ENCODE measurements at places on chromosomes 4 and X. TPM values are rescaled to one million over a fixed set of nuclear protein-coding genes. Genes with fewer than 3 reads are reported as not detected.

The ADGRL3 gene
- not detected for total RNA-seq

The SATL1 gene
- total RNA-seq, result not detected

The HSFX2 gene
- total RNA-seq, result 0.35 TPM

The ARR3 gene
- not detected for total RNA-seq

The PUDP gene
- total RNA-seq, result 15.6 TPM

The PABPC5 gene
- total RNA-seq, result not detected

The HS3ST1 gene
- not detected for total RNA-seq

The TEX13A gene
- not detected for total RNA-seq

The CFAP99 gene
- not detected for total RNA-seq

The EGFL6 gene
- 1.7 TPM for total RNA-seq

The EREG gene
- total RNA-seq, result not detected

The SCML2 gene
- total RNA-seq, result 2.4 TPM

The CYTL1 gene
- not detected for total RNA-seq

The GAGE13 gene
- not detected for total RNA-seq

The FAM193A gene
- total RNA-seq, result 33.2 TPM

The DMP1 gene
- not detected for total RNA-seq

The FAM47B gene
- not detected for total RNA-seq

The UCHL1 gene
- not detected for total RNA-seq

The SSX1 gene
- total RNA-seq, result not detected

The PPP1R2C gene
- not detected for total RNA-seq

The CYBB gene
- not detected for total RNA-seq

The SLC16A2 gene
- 0.12 TPM for total RNA-seq

The CYLC1 gene
- total RNA-seq, result not detected

The FRG1 gene
- 61.2 TPM for total RNA-seq

The LGI2 gene
- total RNA-seq, result not detected

The IL1RAPL2 gene
- not detected for total RNA-seq

The VSIG1 gene
- total RNA-seq, result 13.4 TPM

The SH3BP2 gene
- 69.3 TPM for total RNA-seq

The SORCS2 gene
- not detected for total RNA-seq

The GPR101 gene
- not detected for total RNA-seq

The SPIN4 gene
- total RNA-seq, result 8.0 TPM

The FSTL5 gene
- total RNA-seq, result not detected

The PTTG2 gene
- total RNA-seq, result 1.7 TPM

The CD40LG gene
- total RNA-seq, result 114 TPM

The USP17L10 gene
- not detected for total RNA-seq

The SPIN2A gene
- total RNA-seq, result 1.00 TPM

The NUDT6 gene
- 10.4 TPM for total RNA-seq

The ADAM29 gene
- total RNA-seq, result not detected

The CSAG2 gene
- total RNA-seq, result not detected

The MAGEA2 gene
- total RNA-seq, result not detected

The CT47B1 gene
- total RNA-seq, result not detected

The GLRA2 gene
- total RNA-seq, result not detected

The PCDH18 gene
- 0.06 TPM for total RNA-seq

The C4orf36 gene
- total RNA-seq, result not detected

The MUC7 gene
- not detected for total RNA-seq

The SLC6A14 gene
- not detected for total RNA-seq

The ARX gene
- total RNA-seq, result not detected

The PNCK gene
- total RNA-seq, result not detected

The OTUD6A gene
- not detected for total RNA-seq

The EXOC1 gene
- total RNA-seq, result 30.3 TPM

The DCHS2 gene
- not detected for total RNA-seq

The TMEM31 gene
- total RNA-seq, result not detected

The LRRC66 gene
- 0.27 TPM for total RNA-seq

All from activated CD4-positive, alpha-beta T cell treated with anti-CD3 and anti-CD28 coated beads, Interleukin-2, amount 10 ng/mL, durations not matched to agents 7 days and 5 days (primary cell).